ENCODE measurements at places on chromosomes 1 and 21.

GRCh38 chr1:150259758-150260669 is 2.4 kb downstream of the CA14 start:
- DNase-seq: no peak

DNA sequence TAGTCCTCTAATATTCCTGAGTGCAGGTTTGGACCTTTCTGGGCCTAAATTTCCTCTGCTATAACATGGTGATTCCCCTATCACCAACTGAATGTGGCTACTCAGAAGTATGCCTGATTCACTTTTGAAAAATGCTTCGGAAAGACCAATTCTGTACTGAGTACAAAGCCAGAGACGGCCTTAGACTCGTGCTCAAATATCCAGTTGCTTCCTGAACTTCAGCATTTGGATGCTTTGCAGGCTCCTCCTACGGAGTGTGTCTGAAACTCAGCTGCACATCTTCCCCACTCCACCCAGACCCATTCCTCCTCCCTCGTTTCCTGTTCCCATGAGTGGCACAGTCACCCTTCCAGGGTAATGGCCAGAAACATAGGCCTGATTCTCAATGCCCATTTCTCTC is 98.4 kb upstream of the GADD45A start:
- no peak for DNase-seq

DNA sequence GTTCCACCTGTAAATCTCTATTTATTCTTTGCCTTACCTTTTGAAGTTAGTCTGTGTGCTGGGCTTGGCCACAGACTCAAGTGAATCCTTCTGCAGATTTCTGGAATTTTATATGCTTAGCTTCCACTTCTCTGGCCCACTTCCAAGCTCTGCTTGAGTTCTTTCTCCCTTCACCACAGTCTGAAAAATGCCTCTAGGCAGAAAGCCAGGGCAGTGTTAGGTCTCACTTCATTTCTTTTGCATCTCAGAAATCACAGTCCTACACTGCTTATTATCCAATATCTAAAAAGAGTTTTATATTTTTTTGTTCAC is 48.9 kb downstream of the INKA2 start:
- no peak for DNase-seq

DNA sequence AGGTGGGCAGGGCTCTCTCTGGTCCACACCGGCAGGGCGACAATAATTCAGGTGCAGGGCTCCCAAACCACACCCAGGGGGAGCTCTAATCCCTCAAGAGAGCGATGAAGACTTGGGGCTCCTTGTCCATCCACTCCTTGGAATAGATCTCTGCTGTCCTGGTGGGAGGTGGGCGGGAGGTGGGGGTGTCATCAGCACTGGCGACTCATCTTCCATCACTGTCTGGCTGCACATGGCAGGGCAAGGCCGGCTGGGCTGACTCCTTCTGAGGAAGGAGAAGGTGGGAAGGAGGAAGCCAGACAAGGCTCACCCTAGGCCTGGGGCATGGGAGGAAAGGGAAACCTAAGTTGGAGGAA is 29.3 kb downstream of the TNNT2 start:
- DNase-seq: no peak

GRCh38 chr1:30991862-30992606 is 73.5 kb downstream of the PUM1 start:
- no peak for DNase-seq

GRCh38 chr1:207032528-207033017 is at the start of gene C1orf116:
C1orf116 (minus strand) TSS chr1:207032756; CDS start chr1:207027598, 5,158 bp downstream.
- DNase-seq: no peak

DNA sequence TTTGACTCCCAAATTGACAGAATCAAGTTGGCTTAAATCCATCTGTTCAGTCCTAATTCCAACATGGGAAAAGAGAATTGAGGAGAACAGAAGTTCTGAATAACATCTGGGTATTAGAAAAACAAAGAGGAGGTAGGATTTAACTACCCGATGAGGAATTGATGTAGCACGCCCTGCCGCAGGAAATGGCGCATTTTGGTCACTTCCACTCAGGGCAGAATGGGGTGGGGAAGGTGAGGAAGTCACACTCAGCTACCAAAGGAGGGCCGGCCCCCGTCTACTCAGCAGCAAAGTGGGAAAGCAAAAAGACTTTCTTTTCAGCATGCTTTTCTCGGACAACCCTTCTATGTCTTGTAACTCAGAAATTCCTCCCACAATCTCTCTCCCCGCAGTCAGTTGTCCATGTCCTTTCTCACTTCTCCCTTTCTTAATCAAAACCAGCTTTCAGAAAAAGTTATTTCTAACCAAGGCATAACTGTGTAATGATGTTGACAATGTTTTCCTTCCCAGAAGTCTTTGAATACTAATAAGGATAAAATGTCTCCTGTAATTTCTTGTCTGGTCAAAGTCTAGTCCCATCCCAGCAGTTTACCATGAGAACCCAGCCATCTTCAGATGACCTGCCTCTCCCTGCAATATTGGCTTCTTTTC is 60.5 kb upstream of the SIPA1L2 start:
- no peak for DNase-seq

DNA sequence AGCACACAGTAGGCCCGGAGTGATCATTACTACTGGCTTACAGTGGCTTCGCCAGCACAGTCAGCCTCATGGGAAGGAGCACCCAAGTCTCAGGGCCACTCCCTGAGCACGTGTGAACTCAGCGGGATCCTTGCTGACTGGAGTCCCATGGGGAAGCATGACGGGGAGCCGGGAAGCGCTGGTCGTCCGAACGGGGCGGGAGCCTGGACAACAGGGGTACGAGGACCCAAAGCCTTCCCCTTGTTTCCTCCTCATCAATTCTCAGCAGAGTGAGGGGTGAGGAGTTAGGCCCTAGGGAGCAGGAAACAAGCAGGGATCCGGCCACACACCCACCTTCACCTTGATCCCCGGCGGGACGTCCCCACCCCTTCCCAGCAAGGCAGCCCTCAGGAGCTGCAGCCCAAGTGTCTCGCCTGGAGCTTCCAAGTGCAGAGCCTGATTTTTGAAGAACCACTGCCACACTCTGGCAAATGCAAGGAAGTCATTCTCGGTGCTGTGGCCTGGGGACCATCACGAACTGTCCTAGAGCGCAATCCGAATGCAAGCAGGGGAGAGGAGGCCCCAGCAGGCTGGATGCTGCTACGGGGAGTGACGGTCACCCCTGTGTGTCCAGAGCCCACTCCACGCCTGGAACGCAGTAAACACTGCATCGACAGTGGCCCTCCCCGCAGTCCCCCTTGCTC is 35.5 kb downstream of the TOMM20 start:
- no peak for DNase-seq

DNA sequence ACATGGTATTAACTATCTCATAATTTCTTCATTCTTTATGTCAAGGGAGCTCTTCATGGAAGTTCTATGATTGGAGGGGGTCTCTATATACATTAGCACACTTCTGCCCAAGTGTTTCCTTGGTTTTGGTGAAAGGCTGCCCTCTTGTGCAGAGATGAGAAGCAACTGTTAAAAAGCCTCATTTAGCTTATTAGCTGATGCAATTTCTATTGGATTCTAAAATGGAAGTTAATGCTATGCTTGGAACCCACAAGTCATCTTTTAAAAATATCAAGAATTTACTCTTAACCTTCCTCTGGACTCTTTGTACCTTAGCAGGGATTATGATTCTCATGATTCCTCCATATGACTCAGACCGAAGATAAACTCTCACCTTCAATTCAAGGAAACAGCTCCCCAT is 328.9 kb downstream of the PTBP2 start:
- DNase-seq: no peak

- no peak for DNase-seq
These were observed 14.2 kb upstream of the MCOLN3 start for GRCh38 chr1:85062425-85063026.

GRCh38 chr1:208683141-208683540 is 439.0 kb upstream of the PLXNA2 start:
- DNase-seq: no peak

- DNase-seq: no peak
These were observed 2.0 kb upstream of the KRTAP19-1 start for GRCh38 chr21:30482130-30482529.

DNA sequence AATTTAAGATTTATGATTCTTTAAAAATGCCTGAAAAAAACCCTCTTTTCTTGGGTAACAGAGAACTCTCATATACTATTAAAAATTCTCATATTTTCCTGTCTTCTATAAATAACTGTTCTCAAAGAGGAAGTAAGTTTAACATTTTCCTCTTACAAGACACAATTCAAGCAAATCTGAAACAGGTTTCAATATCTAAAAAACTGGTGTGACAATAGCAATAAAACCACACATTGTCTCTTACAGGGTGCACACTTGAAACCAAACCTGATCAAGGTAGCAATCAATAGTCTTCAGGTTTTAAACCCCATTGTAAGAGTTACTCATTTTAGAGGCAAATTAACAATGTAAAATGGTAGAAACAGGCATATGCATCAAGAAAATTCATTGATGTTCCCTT is 28.0 kb downstream of the FUBP1 start:
- DNase-seq: no peak

GRCh38 chr1:214583824-214584554 is 19.0 kb upstream of the CENPF start:
- DNase-seq: no peak

DNA sequence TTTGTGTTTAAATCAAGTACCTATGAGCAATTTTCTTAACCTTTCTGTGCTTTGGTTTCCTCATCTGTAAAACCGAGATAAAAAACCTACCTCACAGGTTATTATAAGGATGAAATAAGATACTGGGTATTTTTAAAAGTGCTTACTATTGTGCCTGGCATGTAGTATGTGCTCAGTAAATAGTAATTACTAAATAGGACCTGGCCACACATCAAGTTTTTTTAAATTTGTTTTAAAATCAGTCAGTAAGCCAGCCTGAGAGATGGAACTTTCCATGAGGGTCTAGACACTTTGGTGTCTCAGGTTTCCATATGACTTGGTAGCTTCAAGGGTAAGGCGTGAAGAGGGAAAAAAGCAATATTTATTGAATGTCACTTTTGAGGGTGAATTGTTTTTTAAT is 7.0 kb upstream of the ATF3 start:
- no peak for DNase-seq

- no peak for DNase-seq
These were observed 333.2 kb downstream of the KCNH1 start for GRCh38 chr1:210800756-210801155.

DNA sequence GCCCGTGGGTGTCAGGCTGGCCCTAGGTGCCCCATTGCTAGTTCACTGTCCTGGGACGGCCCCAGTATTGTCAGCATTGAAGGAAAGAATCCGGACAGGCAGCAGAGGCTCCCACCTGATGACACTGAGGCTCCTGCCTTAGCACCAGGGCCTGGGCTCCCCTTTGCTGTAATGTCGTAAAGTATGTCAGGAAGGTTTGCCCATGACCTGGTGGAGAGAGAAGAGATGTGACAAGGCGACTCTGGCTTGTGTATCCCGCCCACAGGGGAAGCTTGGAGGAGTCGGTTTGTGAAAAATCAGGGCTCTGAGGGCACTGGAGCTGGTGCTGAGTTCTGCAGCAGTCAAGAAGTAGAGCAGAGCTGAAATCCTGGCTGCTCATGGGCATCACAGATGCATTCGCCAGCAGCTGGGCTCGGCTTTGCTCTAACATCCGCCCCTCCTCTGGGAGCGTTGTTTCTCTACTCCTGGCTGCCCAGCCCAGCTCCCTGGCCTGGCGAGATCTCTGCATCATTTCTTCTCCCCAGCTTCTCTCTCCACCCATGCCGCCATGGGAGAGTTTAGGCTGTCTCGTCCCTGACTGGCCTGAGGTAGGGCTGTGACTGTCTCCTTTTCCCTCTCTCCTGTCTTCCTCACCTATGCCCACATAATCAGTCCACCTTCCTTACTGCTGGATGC is 74.1 kb downstream of the ADARB1 start:
- DNase-seq: no peak

- DNase-seq: no peak
These were observed 8.8 kb downstream of the MYCL start for GRCh38 chr1:39892601-39893595.

DNA sequence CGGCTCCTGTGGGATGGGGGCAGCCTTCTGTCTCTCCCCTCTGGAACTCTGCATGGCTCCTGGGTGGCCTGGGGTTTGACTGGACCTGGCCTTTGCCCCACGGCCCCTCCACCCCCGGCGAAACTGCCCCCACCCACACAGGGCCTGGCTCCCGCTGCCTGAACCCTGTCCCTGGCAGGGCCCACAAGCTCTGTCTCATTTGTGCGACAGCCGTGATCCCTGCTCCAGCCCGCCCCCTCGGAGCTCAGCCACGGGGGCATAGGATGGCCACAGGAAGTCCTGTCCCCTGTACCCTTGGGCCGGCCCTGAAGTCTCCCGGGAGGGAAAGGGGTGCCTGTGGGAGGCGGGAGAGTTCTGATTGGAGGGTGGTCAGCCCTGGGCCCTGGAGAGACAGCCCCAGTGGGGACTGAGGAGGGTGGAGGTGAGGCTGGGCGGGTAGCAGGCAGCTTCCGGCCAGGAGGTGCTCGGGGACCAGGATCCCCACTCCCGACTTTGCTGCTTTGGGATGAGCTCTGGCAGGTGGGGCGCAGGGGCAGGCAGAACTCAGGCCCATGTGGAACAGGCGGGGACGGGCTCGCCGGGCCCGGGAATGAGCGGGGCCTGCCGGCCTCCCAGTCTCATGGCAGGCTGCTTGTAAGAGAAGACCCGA is 45.1 kb downstream of the SLX9 start:
- DNase-seq: no peak

DNA sequence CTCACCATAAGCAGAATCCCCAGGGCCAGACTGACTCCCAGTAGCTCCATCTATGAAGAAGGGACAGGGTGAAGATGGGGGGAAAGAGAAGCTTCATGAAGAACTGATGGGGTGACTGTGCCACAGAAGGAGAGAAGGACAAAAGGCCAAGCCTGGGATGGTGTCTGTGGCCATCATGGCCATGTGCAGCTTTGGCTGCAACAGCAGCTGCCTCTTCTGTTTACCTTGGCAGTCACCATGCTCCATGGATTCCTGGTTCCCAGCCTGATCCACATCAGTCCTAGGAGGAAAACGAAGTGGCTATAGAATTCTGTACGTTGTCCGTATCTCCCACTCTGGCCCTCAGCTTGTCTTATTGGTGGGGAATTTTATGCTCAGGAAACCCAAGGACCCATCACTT is 12.0 kb downstream of the SEMA6C start:
- DNase-seq: no peak
